ENCODE measurements at places on chromosomes 11 and 22.

DNA sequence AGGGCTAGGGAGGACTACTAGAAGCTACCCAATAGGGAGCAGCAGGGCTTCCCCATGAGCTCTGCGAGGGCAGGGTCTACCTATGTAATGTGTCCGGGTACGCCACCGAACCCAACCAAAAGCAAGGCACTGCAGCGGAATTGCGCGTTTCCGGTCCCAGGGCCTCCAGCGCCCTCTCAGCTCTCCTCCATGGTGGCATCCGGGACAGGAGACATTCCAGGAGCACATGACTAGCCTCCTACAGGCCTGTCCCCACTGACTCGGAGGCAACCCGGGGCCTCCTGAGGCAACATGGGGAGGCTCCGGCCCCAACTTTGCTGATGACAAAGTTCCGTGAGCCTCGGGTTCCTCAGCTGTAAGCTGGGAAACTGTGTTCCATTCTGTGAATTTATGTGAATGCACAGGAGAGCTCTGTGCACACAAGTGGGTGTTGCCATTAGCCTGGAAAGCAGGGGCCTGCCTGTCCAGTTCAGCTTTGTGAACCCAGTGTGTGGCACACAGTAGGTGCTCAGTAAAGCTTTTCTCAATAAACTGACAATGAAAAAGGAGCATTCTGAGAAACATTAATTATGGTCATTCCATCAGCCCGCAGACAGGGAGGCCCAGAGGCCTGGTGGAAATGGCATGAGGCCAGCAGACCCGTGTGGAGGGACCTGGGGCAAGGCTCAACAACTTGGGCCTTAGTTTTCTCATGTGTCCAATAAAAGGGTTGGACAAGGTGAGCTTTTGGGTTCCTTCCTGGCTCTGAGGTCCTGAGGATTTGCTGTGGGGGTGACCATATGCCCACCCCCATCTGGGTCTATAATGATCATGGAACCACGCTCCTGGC lies 50.3 kb downstream of the CHRDL2 start:
- DNase-seq = no peak

- no peak for DNase-seq
Observed at GRCh38 chr11:19962801-19963175, 197.5 kb downstream of the DBX1 start.

- DNase-seq = peak; percentile 65
Observed at GRCh38 chr22:46614025-46614931, 5.9 kb upstream of the GRAMD4 start.

DNA sequence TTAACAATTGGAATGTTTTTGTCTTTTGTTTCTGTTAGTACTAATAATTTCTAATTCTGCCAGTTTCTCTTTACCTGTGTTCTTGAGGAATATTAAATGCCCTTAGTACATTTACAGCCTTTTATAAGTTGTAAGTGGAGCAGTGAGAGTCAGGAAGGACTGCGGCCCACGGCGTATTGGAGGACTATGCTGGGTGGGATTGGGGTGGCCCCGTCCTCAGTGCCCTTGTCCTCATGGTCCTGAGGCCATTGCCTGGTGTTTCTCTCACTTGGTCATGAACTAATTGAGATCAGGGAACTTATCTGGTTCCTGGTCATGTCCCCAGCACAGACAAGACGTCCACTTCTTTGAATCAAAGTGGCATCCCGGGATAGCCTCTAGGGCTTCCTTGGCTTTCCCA lies 3.3 kb downstream of the TUB start:
- no peak for DNase-seq

GRCh38 chr22:37365950-37366349 lies 61.3 kb downstream of the ELFN2 start:
- no peak for DNase-seq

DNA sequence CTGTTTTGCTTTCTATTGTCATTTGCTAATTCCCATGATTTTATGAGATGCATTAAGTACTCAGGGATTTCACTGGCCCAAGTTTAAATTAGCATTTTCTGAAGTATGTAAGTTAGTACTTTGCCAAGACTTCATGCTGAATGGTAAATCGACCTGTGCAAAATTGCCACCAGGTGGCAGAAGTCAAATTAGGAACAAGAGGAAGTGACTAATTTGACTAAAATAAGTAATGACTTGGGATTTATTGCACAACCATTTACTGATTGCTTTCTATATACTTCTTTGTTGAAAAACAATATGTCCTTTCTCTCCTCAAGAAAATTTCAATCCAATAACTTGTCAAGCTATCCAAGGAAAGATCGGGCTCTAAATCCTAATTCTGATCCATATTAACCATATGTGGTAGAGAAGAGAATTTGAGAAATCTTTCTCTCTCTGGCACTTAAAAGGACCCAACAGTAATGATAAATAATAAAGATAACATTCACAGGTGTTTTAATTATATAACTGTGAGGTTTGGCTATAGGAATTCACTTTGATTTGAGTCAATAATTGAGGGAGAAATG lies 253.7 kb upstream of the CHORDC1 start:
- no peak for DNase-seq

GRCh38 chr11:61477727-61478148 lies 30.8 kb upstream of the LRRC10B start:
- peak; percentile 38 for DNase-seq

GRCh38 chr11:57476047-57476756 lies 15.9 kb downstream of the RTN4RL2 start:
- no peak for DNase-seq

- no peak for DNase-seq
Observed at GRCh38 chr11:73359341-73359740, 16.9 kb upstream of the RELT start.

DNA sequence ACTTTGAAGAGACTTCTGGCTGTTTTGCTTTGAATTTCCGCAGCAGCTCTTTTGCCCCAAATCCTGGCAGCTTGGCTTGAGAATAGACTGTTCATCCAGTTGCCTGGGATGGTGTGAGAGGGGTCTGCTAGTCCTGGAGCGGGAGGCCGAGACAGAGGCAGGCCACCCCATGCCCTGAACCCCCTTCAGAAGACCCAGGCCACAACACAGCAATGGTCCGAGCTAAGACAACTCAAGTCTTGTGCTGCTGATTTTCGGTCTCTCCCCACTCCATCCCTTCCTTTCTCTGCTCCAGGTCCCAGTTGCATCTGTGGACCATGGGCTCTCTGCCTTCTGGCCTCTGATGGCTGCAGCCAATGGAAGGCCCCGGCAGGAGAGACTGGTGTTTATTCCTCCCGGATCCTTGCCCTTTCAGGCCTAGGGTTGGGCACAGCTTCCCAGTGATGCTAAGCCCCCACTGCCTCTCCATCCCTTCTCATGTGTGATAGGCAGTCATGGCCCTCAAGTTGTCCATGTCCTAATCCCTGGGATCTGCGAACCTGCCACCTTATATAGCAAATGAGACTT lies 31.9 kb upstream of the TP53I11 start:
- DNase-seq = no peak

DNA sequence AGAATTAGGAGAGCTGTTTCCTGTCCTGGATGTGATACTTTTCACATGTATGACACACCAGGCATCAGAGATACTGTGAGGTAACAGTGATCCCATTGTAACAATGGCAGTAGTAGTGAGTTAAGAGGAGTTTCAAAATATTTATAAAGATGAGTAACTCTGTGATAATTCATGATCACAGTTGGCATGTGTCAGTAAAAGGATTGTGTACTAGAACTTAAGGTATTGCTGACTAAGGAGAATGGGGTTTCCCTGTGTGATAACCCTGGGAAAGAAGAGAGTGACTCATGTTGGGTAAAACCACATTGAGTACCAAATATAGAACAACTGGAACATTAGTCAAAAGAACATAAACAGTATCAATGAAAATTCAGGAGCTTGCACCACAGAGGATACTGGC lies 22.9 kb upstream of the SLC5A1 start:
- no peak for DNase-seq

DNA sequence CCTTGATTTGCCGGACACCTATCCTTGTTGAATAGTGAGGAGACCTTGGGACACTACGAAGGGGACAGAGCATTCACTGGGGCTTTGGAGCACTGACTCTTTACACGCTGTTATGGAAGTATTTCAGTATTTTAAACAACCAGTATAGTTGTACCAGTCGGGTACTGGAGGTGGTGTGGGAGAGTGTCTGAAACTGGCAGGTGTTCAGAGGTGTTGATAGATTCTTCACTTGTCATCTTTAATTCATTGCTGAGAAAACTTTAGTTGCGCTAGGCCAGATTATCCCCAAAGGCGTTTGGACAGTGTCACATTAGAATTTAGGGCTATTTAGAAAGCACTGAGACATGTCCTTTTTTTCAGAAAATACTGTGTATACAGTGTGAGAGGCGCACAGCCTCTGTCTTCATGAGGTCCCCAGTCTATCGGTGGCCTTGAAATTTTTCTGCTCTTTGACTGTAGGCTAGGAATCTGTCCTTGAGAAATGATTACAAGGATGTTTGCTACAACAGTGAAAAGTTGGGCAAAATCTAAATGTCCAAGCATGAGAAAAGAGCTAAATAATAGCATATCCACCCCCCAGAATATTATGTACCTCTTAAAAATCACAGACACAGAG lies 69.7 kb downstream of the TEAD1 start:
- DNase-seq = no peak

- no peak for DNase-seq
Observed at GRCh38 chr22:29269731-29270474, 1.8 kb downstream of the EWSR1 start.

DNA sequence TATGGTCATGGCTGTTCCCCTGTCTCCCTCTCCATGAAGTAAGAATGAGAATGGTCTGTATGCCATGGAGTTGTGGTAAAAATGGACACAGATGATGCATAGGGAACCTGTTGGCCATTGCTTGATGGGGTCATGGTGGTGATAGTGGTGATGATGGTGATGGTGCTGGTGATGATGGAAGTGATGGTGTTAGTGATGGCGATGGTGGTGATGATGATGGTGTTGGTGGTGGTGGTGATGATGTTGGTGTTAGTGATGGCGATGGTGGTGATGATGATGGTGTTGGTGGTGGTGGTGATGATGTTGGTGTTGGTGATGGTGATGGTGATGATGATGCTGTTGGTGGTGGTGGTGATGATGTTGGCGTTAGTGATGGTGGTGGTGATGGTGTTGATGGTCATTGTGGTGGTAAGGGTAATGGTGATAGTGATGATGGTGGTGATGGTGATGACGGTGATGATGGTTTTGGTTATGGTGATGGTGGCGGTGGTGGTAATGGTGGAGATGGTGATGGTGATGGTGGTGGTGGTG lies 5.1 kb upstream of the CACNA1I start:
- DNase-seq = no peak

DNA sequence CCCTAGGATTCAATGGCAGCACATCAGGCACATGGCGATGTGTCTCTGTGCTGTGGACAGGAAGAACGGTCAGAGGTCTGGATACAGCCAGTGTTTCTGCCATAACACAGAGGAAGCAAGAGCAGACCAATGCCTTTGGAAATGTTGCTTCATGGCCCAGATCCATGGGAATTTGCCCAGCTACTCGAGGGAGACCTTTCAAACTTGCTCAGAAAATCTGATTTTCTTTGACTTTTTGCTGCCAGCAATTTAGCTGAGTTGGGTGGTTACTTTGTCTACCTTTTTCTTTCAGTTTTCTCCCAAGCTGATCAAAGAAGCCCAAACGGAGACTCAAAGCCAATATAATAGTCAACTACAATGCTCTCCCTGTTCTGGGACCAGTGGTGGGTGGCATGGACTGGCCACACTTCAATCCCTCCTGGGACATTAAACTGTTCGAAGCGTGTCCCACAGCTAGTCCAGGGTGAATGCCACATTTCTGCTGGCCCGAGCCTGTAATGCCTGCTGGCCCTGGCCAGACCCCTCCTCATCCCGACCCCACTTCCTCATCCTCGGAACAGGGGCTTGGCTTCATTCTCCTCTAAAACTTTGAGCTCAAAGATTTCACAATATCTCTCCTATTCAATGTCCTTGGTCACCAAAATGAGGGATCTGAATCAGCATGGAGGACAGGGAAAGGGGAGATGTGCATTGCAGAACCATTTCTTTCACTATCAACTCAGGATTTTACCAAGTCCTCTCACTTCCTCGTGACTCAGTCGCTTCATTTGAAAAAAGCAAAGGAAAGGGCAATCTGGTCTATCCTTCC lies 93.3 kb downstream of the ABTB2 start:
- DNase-seq = no peak

GRCh38 chr22:45888221-45889092 lies 88.5 kb downstream of the WNT7B start:
- no peak for DNase-seq

GRCh38 chr11:19938169-19938856 lies 222.0 kb downstream of the DBX1 start:
- DNase-seq = no peak

GRCh38 chr11:101860696-101861427 lies 53.9 kb upstream of the CEP126 start:
- no peak for DNase-seq

GRCh38 chr11:64204464-64204989 lies 2.0 kb upstream of the FERMT3 start:
- DNase-seq = peak; percentile 71

- DNase-seq = no peak
Observed at GRCh38 chr22:30667107-30667493, 575 bp downstream of the DUSP18 start.

GRCh38 chr22:36068776-36069344 lies 40.2 kb upstream of the RBFOX2 start:
- DNase-seq = no peak

DNA sequence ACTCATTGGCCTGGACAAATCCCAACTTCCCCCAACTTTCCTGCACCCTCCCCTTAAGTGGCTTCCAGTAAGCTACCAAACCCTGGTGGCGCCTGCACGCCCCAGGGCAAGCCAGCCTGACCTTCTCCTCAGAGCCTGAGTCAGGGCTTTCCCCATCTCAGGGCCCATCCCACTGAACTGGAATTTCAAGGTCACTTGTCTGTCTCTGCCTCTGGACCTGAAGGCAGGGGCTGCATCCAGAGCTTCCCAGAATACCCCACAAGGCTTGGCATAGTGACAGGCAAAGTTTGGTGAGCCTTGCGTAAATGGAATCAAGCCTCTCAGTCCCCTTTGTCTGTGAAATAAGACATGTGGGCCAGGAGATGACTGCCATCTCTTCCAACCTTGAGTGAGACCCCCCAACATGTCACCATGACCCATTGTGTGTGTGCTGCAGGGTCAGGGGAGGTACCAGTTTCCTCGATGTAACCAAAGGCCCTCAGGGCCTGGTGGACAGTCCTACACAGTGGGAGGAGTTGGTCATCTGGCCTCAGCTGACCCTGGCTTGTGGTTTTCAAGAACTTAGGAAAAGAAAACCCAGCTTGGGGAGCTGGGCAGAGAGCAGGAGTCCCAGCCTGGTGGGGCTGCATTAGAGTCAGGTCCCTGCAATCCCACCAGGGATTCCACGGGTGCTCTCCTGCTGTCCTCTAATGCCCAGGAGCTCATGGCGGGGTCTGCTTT lies 8.9 kb downstream of the ALX4 start:
- no peak for DNase-seq

DNA sequence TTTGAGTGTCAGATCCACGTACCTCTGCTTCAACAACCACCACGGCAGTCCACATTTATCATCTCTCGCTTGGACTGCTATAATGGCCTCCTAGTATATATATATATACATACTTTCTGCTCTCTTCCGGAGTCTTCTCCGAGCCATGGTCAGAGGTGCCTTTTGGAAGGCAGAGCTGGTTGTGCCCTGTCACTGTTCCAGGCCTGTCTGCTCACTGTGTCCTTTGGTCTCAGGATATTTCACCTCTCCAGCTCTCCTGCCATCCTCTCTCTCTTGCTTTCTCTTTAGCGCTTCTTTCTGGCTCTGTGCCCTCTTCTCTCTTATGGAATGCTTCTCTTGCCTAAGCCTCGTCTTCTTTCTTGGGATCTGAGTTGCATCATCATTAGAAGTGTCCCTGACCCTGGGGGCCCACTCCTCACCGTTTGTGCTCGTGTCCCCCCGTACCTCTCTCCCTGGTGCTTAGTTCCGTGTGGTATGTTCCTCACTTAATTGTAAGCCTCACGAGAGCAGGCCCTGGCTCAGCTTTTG lies 86.1 kb upstream of the RASSF10 start:
- no peak for DNase-seq

- DNase-seq = peak; percentile 2
Observed at GRCh38 chr11:33893711-33894397, 2.0 kb upstream of the LMO2 start.

Measured in activated T-helper 1 cell treated with Interleukin-2 at 50 U/mL for 16 hours (primary cell).